COLO829 (cell line): ENCODE measurements at places on chromosomes 12 and 14.

GRCh38 chr14:76615331-76615730, 145.9 kb upstream of the VASH1 start:
- no peak for DNase-seq

- DNase-seq, result no peak
Measured at GRCh38 chr12:98999559-98999958, 354.5 kb downstream of the APAF1 start.

- no peak for DNase-seq
Measured at GRCh38 chr12:85559536-85559935, 276.7 kb downstream of the RASSF9 start.

DNA sequence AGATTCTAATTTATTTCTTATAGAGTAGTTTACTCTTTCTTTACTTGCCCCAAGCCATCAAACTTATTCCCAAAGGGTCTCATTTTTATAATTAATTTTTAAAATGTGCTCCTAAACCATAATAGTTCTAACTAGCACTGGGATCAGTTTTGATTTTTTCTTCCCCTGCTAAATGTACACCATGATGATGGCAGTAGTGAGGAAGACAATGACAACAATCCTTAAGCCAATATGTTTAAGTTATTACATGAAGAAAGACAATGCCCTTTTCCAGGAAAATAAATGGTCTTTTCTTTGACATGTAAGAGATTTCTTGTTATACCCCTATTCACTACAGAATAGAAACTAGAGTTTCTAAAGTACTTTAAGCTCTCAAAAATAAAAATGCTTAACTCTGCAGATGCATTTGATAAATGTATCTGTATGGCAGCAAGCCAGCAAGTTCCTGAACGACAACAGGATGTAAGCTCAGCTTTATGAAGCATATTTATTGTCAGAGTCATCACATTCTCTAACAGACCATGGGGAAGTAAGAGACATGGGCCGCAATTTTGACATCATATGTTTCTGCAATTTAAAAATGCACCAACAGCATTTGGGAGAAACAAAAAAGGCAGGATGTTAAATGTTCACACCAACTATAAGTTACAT, 36.0 kb upstream of the SNX6 start:
- peak; percentile 27 for DNase-seq

DNA sequence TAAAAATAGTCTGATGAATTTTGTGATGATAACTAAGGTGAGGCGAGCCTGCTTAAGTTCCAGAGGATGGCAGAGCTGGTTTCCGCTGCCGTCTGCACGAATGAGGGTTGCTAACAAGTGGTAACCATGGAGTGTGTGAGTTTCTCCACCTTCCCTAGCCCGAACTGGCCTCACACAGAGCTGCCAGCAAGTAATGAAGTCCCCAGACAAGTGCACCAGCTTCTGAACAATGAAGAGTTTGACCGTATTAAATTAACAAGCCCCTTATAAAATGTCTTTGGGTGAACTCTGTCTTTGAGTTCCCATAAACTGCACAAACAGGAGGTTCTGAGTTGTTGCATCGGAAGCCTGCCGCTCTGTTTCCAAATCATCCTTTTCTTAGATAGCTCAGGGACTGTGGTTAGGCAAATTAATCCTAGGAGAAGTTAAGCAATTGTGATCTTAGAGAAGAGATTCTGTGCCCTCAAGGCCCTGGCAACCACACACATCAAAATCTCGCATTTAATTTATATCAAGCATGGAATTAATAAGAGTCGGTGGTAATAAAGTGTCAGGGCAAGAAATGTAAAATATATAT, 274.1 kb upstream of the DAAM1 start:
- DNase-seq, result no peak

GRCh38 chr12:46944771-46945170, 119.0 kb upstream of the SLC38A4 start:
- no peak for DNase-seq

- DNase-seq, result no peak
Measured at GRCh38 chr14:60723116-60723906, 840 bp downstream of the SIX4 start.

- no peak for DNase-seq
Measured at GRCh38 chr14:96394047-96394815, 2.3 kb downstream of the AK7 start.

DNA sequence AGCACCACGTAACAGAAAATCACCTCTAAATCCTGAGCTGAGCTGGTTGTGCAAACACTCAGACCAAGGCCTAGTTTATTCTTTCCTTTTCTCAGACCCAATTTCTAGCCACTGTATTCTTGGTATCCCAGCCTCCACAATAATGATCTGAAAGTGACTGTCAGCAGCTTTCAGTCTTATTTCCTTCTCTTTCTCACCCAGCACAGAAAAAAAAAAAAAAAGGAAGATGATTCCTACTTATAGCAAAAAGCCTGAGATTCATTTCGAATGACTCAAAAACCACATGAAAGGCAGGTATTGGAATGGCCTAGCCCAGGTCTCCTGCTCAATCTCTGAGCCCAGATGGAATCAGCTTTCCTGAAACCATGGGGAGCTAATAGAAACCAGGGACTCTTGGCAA, 298.6 kb upstream of the PPFIA2 start:
- DNase-seq, result no peak

DNA sequence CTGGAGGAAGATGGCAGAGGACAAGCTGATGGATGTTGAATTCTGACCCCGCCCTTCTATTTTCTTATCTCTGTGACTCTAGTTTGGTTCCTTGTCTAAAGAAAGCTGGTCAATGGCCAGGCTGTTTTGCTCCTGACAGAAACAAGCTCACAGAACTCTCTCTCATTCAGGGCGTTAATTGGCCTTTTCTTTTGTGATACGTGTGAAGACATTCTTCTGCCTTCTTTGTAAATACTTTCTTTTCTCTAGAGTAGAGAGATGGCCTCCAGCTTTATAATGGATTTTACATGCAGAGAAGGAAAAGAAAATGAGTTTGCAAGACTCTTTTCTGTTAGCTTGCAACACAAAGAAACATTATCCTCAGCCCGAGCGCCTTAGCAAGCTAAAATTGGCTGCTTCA, 492.2 kb upstream of the CCDC196 start:
- DNase-seq, result no peak

- peak; percentile 36 for DNase-seq
Measured at GRCh38 chr12:58479401-58479800, 440.9 kb downstream of the LRIG3 start.

GRCh38 chr14:105315941-105316576, 1.5 kb downstream of the PACS2 start:
- no peak for DNase-seq

DNA sequence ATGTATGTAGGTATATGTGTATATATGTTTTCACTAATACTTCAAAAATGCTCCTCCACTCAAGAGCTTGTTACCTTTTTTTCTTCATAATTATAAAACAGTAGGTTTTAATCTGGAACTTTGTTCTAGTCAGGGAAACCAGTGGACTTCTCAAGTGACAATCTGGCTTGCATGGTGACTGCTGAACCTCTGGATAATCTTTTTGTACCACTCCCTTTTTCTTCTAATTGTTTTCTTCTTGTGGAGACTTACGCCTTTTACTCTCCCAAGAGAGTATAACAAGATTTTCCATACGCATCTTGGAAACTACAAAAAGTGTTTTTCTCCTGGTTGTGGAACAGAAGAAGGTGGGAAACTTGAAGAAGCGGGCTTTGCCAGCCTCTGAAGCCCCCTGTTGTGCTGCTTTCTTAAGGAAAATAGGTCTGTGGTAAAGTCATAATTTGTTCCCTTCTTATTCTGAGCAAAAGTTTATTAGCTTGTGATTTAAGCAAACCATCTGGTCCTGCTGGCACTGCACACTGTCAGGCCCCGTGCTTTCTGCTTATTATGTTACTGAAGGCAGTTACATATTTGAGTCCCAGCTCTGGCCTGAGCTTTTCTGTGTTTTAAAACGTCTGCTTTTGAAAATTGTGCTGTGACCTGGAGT, 291.8 kb downstream of the ERC1 start:
- DNase-seq, result no peak

DNA sequence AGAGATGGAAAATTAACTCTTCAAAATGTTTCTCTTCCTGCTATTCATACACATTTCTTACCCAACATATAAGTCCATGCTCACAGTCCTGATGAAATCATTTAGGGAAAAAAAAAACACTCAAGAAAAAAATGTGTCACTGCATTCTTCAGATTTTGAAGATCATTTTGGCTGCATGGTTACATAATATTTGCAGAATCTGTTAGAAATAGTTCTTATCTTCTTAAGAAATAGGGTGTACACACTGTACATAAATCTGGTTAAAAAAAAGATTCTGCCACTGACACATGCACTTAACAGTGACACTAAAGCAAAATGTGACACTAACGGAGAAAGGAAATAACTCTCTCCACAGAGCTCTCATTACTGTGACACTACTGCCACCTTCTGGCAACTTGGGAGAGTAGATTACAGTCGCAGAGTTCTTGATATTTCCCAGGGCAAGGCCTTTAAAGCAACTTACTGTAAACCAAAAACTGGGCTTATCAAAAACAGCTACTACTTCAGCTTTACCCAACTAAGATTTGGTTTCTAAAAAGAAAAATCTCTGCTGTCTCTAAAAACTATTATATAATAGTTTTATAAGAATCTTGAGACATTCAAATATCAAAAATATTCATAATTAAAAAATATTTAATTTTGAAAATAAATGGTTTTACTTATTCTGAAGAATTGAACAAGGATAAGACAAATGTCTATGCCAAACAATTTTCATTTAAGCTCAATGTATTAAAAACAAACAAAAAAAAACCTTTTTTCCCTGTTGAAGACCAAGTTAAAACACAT, 65.0 kb downstream of the SETD3 start:
- DNase-seq, result peak; percentile 77

DNA sequence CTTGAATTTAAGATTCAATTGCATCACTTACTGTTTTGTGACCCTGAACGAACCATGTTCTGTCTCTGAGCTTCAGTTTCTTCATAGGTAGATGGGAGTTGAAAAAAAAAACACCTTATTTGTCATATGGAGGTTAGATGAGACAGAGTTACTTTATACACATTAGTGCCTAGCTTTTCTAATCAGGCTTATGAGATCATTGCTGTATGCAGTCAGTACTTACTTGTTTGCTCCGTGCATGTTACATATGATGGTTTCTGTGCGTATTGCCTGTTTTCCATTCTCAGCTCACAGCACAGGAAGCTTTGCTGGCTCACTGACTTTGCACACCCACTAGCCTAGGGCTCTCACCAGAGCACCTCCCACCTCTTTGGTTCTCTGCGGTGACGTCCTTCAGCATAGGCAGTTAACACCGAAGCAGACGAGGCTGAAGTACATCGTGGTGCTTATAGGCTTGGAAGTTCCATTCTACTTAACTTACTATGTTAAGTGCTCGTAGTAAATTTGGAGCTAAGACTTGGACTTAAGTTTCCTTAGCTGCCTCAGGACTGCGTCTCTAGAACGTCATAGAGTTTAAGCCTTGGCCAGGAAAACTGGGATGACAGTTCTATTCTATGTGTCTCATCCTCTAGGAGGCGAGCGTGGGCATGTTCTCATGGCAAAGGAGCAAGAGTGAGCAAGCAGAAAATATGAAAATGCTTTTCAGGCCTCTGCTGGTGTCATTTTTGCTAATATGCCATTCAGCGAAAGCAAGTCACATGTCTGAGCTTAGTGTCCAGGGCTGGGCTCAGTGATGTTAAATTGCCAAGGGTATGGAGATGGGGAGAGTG, 57.3 kb downstream of the NRXN3 start:
- no peak for DNase-seq

DNA sequence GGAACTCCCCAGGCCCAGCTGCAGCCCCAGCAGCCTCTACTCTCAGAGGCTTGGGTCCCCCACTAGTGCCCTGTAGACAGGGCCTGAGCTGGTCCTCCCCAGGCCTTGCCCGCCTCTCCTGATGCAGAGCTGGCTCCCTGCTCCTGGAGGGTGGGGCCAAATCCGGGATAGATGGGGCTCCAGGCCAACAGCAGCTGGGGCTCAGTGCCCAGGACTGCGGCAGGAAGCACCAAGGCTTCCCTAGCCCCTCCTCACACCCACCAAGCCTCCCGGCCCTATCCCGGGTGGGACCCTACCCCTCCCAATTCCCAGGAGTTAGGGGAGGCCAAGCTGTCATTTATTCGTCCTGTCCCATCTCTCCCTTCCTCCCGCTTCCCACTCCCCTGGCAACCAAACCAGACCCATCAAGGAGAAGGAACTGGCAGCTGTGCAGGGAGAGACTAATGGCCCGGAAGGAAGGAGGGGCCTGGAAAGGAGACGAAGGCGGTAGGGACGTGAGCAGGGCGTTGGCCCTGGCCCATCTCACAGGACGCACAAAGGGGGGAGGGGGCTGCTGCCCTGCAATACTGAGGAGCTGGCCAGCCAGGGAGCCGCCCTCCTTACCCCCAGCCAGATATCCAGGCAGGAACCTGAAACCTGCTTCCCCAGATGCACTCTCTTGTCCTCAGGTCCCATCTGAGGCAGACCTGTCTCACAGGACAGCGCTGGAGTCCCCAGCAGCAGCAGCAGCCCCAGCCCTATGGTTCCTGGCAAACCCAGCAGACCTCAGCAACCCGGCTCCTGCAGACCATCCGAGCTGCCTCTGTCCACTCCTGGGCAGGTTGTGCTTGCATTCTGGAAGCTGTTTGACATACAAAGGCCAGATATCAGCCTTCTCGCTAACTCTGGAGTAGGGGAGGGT, 1.6 kb upstream of the PRPH start:
- no peak for DNase-seq

GRCh38 chr12:66662179-66662578, 16.7 kb downstream of the GRIP1 start:
- DNase-seq, result no peak

DNA sequence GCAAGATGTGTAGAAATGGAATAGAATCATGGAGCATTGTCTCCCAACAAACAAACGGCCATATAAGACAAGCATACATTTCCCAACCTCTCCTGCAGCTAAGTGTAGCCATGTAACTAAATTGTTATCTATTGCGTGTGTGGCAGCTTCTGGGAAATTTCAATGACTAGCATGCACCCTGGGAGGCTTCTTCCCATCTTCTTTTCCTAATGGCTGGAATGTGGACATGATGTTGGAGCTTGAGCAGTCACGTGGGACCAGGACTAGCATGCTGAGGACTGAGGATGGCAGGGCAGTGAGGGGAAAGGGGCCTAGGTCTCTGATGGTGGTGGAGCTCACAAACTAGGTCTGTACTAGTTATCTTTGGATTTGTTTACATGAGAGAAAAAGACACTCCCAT, 21.7 kb upstream of the CTDSP2 start:
- no peak for DNase-seq

GRCh38 chr12:87107270-87107669, 851.1 kb upstream of the MGAT4C start:
- DNase-seq, result no peak

DNA sequence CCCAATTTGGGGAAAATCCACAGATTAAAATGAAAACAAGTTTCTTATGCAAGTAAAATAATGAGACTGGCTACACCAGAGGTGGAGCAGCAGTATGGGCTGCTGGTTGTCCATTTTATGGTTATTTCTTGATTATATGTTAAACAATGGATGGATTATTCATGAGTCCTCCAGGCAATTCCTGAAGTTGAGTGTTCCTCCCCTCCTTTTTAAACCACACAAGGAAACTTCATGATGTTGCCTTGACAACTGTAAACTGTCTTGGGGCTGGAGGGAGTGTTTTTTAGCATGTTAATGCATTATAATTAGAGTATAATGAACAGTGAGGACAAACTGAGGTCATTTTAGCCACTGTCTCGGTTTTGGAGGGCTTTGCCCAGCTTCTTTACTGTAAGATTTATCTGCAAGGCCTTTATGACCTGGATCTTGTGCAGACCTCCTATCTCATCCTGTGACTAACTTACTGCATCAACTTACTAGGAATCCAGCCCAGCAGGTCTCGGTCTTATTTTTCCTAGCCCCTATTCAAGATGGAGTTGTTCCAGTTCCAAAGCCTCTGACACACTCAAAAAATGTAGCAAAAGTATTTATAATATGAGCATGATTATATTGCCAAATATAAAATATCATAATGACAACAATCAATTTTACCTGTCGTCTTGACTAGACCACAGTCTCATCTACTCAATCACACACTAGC, 534.0 kb downstream of the TMEM121 start:
- DNase-seq, result no peak
